ENCODE measurements at places on chromosomes 12 and 14.

GRCh38 chr12:96520767-96521166 is 31.4 kb downstream of the CFAP54 start:
- no peak for DNase-seq

DNA sequence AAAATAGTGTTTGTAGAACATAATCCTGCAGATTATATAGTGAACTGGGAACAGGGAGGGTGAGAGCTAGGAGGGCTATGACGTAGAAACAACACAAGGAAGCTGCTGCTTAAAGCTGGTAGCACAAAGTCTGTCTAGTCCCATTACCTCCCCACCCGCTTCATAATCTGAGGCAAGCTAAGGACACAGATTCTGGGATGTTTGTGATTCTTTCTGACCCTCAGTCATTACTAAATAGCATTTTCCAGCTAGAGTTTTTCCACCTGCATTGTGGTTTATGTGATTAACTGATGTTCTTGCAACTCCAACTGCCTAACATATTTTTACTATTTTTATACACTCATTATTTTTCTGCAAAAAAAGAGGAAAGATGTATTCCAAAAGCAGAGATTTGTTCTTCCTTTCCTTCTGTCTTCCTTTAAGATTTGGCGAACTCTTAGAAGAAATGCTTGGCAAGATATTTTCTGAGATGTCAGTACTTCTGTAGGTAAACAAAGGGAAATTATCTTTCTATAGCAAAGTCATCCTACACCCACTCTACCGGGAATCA is 293.2 kb upstream of the FAR2 start:
- no peak for DNase-seq

DNA sequence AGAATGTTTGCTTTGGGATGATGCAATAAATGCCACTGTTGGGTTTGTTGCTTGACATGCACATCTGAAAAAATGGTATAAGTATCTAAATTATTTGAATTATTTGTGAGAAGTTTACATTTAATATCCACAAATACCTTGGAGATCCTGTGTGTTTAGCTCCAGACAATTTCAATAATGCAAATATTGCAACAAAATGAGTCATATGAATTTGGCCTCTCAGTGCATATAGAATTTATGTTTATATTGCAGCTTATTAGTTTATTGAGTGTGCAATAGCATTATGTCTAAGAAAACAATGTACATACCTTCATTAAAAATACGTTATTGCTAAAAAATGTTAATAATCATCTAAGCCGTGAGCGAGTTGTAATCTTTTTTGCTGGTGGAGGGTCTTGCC is 153.3 kb downstream of the FSCB start:
- no peak for DNase-seq

DNA sequence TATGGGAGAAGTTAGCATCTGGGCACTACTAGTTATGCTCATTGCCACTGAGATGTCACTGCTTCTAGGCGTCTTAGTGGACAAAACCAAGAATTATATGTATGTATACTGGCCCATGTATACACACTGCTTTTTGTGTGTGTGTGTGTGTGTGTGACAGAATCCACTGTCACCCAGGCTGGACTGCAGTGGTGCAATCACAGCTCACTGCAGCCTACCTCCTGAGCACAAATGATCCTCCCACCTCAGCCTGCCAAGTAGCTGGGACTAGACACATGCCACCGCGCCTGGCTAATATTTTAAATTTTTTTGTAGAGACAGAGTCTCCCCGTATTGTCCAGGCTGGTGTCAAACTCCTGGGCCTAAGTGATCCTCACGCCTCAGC is 25.2 kb downstream of the LIMA1 start:
- peak; percentile 35 for DNase-seq

DNA sequence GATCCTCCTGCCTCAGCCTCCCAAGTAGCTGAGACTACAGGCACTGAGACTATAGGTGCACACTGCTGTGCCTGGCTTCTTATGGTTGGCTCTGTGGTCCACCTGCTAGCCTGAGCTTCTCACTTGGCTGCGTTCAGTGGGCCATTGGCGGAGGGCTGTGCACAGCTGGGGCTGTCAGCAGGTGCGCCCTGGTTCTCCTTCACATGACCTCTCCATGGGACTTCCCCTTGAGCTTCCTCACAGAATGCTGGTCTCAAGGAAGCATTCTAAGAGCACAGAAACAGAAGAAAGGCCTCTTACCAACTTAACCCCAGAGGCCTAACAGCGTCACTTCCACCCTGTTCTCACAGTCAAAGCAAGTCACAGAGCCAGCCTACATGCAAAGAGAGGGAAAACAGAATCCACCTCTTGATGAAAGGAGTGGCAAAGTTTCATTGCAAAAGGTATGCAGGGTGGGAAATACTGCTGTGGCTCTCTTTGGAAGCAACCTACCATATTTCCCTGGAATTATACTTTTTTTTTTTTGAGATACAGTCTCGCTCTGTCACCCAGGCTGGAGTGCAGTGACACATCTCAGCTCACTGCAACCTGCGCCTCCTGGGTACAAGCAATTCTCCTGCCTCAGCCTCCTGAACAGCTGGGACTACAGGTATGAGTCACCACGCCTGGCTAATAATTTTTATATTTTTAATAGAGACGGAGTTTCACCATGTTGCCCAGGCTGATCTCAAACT is 9.3 kb downstream of the RILPL2 start:
- DNase-seq: no peak

- no peak for DNase-seq
Measured at GRCh38 chr14:32968972-32969544, 30.4 kb downstream of the NPAS3 start.

DNA sequence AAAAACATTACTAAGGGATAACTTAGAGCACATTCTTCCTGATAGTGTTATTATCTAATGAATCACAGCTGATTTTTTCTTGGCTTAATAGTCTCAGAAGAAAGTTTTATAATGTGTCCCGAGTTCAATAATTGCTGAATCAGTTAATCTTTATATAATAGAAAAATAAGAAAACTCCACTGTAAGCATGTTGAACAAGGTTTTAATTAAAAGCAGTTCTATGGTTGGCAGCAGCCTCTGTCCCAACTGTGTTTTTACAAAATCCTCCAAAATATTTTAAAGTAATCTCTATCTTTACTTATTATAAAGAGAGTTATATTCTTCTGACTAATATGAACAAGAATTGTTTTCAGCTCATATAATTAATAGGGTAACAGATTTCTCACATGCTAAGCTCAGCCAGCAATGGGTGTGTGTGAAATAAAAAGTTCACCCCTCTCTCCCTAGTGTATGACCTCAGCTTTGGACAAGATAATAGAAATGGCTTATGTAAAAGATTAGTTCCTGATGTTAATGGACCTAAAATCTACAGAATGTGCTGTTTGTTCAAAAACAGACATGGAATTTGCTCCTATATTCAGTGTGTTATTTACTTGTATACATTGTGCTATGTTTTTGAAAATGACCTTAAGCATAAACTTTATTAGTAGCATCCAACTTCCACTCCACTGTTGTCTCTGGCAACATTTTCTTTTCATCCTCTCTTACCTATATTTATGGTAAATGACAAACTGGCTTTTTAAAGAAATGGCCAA is 67.1 kb upstream of the DCN start:
- DNase-seq: no peak

DNA sequence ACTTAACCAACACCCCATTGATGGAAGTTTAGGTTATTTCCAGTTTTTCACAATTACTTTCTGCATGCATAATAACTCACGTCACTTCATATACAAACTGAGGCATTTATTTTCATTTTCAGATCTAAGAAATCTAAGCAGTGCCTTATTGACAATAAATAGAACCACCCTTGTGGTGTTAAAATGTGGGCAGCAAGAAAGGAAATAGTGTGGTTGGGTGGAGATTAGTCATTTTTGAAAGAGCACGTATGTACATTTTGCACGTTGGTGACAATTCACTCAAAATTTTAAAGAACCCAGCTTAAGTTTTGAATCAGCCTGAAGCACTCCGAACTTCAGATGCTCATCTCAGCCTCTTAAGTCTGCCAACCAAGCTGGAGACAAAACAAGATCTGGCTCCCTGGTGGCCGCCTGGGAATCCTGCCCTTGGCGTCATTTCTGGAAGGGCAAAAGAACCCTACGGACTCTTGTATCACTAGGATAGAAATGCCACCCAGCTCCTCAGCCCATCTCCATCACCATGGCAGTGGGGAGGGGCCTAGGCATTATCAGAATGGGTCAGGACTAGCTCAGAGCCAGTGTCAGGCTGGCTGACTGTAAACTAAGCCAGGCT is 89.5 kb upstream of the BCL2L14 start:
- DNase-seq: peak; percentile 50

DNA sequence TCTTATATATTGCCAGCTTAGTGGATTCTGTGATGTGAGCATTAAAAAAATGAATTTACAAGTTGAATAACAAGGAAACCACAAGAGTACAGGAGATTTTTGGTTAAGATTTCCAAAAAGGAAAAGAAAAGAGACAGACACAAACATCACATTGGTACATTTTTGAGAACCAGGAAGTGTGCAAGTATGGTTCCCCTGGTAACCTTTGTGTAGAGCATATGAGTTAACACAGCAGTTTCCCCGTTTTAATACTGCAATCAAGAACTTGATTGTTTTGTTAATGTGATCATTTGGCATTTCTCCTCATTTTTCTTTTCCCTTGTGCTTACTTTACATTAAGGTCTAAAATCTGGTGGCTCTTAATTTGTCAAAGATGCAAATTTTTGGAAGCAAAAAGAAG is 490.4 kb upstream of the ATP2B1 start:
- peak; percentile 57 for DNase-seq

- no peak for DNase-seq
Measured at GRCh38 chr14:69600304-69600891, 11.0 kb upstream of the SUSD6 start.

- no peak for DNase-seq
Measured at GRCh38 chr14:82180139-82180538, 646.5 kb upstream of the SEL1L start.

DNA sequence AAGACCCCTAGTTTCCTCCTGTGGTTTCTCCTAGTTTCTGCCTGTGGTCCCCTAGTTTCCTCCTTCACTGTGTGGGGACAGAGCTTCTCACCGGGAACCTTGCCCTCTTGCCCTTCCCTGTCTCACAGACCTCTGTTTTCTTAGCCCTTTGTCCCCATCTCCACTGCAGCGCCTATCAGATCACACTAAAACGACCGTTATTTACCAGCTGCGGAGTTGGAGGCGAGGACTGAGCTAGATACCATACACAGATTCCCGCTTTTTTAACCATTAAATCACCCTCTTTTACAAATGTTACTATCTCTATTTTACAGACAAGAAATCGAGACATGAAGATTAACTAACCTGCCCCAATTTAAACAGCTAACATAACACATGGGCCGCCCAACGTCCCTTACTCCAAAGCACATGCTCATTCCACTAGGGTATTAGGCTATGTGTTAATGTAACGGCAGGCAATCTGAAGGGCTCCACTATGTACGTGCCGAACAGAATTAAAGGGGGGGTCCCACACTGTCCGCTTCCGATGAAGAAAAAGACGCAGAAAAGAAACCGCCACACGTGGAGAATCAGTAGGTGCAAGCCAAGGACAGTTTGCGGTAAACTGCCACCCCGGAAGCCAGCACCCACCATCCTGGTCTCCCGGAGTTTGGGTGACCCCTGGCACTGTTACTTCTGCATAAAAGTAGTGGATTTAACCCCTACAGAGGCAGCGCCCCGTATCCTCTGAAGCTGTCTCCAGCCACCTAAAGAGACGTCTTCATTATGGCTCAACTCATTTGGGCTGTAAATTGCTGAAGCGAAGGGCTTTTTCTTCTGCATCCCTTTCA is 1.9 kb upstream of the FKBP4 start:
- DNase-seq: no peak

- DNase-seq: peak; percentile 91
Measured at GRCh38 chr12:106861984-106862916, 87.8 kb downstream of the RIC8B start.

- DNase-seq: no peak
Measured at GRCh38 chr12:4082809-4083403, 190.7 kb upstream of the CCND2 start.

DNA sequence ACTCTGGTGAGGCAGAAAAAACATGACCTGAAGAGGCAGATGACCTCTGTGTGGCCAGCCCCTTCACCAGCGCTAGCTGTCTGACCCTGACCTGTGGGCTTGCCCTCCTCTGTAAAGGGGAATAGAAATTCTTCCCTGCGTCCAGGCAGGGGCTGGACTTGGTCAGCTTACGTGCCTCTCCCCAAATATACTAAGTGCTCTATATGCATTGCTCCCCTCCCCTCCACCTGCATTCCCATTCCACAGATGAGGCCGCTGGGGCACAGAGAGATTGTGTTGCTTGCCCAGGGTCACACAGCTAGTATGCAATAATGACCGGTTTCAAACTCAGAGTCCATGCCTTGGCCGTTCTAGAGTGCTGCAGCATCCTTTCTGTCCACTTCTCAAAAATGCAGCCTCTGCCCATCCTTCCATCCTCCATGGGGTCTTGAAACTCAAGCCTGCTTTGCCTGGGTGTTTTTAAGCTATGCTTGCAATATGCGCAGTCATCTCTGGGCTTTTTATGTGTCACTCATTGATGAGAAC is 303.9 kb downstream of the CACNA1C start:
- no peak for DNase-seq

DNA sequence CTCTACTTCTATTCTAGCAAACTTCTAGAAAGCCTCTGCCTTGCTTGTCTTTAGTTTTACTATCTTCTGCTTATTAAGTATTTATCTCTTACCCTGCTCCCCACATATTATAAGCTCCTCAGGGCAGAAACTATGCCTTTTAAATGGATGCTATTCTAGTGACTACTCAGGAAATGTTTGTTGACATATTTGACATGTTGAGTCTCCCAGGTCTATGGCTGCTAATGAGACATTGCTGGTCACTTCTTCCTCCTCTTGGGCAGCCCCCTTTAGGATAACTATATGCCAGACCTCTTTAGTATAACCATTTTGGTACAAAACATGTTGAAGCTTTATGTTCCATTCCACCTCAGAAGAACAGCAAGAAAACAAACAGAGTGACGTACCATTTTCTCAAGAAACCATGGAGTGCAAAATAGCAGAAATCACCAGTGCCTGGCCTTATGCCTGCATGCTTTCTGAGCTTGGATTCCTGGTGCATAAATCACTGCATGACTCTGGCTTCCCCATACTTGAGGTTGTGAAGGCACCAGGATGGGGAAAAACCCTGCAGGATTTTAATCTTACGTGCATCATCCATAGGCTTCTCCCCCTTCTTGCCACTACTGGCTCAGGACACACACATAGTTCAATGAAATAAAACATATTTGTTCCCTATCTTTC is 202.6 kb downstream of the TMX1 start:
- peak; percentile 99 for DNase-seq
